Activated T-helper 9 cell treated with anti-CD3 and anti-CD28 coated beads, Interleukin-2, amount 50 U/mL, for 16 hours (primary cell): ENCODE measurements at places on chromosomes 7 and 10.

DNA sequence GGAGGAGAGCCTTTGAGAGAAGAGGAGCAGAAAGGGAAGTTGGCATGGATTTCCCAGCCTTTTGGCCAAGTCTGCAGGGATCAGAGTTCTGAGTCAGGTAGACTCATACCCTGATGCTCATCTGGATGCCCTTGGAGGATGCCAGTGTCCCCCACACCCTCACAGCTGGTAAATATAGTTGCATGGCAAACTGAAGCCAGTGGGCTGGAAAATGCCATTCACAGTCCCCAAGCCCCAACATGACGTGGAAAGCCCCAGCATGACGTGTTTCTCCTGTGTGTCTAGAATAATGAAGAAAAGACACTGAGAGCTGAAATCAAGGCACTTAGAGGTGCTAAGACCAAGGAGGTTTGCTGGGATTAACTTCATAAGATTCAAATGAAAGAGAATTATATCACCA lies 24.8 kb upstream of the APBB1IP start:
- no peak for DNase-seq

- no peak for DNase-seq
These were observed 225.1 kb downstream of the DNAJB6 start for GRCh38 chr7:157561816-157562410.

DNA sequence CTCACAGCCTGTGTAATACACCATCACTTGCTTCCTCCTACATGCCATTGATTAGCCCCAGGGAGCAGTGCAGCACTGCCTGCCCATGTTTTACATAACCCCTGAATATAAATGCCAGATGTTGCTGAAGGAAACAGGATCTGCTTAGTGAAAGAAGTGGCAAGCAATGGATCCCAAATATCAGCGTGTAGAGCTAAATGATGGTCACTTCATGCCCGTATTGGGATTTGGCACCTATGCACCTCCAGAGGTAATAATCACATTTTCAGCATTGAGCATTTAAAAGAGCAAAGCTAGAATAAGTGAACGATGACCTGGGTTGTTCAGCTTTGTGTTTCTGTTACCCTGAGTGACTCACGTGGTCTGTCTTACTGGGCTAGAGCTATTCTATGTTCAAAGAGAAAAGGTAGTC lies at the start of gene AKR1C4:
TSS of gene AKR1C4 (plus strand) at position 136 of the 412 bp plus-strand sequence. CDS start at position 167, 31 bp downstream.
- no peak for DNase-seq

GRCh38 chr7:144513334-144513733 lies 109.8 kb upstream of the NOBOX start:
- DNase-seq: no peak

DNA sequence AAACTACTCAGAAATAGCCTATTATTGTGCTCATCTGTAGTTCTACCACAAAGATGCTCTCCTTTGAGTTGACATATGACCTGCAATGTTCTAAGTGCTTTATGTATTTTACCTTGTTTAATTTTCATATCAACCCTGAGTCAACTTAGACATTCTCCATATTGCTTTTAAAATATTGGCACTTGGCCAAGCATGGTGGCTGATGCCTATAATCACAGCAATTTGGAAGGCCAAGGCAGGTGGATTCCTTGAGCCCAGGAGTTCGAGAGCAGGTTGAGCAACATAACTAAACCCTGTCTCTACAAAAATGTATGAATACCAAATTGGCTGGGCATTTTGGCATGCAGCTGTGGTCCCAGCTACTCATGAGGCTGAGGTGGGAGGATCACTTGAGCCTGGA lies 50.6 kb downstream of the PRKG1 start:
- DNase-seq: no peak

DNA sequence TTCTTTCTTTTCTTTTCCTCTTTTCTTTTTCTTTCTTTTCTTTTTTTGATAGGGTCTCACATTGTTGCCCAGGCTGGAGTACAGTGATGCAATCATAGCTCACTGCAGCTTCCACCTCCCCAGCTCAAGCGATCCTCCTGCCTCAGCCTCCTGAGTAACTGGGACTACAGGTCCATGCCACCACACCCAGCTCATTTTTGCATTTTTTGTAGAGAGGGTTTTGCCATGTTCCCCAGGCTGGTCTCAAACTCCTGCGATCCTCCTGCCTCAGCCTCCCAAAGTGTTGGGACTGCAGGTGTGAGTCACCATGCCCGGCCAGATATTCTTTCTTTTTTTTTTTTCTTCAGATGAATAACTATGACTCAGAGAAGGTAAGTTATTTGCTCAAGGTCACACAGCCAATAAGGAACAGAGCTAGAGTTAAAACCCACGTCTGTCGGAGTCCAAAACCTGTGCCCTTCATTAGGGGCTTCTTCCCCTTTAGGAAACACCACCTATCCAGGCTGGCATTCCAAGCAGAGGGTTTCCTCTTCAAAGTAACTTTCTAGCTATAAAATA lies 28.1 kb upstream of the DNMBP start:
- no peak for DNase-seq

GRCh38 chr10:114151486-114151885 lies 22.5 kb downstream of the CCDC186 start:
- no peak for DNase-seq

GRCh38 chr10:22702348-22702747 lies 12.0 kb downstream of the PIP4K2A start:
- no peak for DNase-seq

- DNase-seq: no peak
These were observed 58.4 kb upstream of the PCGF5 start for GRCh38 chr10:91162050-91162494.

DNA sequence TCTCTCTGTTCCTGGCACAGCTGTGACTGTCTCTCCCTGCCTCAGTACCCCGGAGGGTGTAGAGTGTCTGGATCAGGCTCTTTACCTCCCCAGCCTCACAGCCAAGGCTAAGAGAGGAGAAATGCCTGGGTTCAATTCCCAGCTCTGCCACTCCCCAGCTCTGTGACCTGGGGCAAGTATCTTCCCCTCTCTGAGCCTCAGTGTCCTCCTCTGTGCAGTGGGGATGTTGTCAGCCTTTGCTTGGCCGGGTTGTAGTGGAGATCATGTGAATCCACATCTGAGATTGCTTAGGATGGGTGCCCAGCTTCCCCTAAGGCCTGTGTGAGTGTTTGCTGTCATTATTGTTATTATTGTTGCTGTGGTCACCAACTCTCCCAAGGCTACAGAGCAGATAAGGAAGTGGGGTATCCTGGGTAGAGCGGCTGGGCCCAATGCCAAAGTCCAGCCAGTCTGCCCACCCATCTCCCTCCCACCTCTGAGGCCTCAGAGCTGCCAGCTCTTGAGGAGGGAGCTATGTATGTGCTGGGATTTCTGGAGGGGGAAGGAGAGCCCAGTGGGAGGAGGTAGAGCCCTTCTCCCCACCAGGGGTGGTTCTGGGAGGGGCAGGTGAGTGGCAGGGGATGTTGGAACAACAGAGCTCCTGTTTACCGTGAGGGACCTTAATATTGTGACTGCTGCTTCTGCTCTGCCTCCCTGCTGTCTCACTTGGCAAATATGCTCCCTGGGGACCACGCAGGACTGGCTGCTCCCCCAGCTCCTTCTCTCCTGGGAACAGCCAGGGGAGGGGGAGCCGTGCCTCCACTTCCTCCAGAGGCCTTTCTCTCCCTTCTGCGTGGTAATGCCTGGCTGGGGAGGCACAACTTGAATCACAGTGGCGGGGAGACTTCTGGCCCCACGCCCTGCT lies 170.5 kb downstream of the RPS24 start:
- DNase-seq: no peak

GRCh38 chr7:156423876-156424275 lies 216.7 kb upstream of the RNF32 start:
- no peak for DNase-seq

- no peak for DNase-seq
These were observed 77.5 kb upstream of the PHYHIPL start for GRCh38 chr10:59098831-59099452.

DNA sequence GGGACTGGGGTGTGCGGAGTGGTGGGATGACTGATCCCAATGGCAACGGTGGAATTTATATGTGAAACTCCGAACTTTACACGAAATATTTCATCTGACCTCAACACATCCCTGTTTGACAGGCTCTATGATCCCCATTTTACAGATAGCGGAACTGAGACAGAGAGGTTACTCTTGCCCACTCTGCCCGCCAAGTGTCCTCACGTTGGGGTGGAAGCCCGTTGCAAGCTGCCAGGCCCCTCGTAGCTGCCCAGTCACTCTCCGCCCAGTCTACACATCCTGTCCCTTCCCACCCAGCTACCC lies 397 bp upstream of the NFE2L3 start:
- DNase-seq: no peak

- no peak for DNase-seq
These were observed 140.2 kb downstream of the AUTS2 start for GRCh38 chr7:69738396-69738951.

DNA sequence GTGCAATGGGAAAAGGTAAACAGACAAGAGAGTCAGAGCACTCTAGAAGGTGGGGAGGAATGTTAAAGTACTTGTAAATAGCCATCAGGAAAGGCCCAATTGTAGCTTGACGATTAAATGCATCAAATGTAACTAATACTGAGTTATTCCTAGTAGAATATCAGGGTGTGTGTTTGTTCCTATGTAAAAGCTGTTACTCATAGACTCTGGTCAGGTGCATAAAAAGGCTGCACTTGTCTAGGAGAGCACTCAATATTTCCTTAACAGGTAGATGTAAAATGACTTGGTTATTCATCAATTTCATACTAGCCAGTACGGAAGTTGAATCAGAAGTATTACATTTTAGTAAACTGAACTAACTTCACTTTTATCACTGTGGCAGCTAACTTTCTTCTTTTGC lies 179.7 kb upstream of the AGR3 start:
- no peak for DNase-seq

GRCh38 chr7:36047091-36047658 lies 105.9 kb upstream of the EEPD1 start:
- DNase-seq: no peak

DNA sequence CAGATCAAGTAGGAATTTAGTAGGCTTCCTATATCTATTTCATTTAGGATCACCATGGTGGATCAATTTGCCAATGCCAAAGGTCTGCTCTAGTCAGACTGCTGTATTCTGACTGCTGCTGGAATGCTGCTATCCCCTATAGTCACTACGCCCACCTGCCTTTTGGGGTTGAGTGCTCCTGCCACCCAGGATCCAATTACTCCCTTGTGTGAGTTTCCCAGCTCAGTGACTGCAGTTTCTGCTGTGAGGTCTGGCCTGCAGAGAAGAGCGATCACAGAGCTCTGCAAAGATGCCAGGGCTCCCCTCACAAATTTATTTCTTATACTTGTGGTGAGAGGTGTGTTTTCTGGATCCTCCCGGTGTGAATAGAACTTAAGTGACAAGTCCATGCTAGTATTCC lies 88.1 kb upstream of the FOXI2 start:
- DNase-seq: no peak
